Neural crest cell (in vitro differentiated cells): ENCODE measurements at places on chromosomes 4 and X. TPM values are rescaled to one million over a fixed set of nuclear protein-coding genes. Genes with fewer than 3 reads are reported as not detected.

DNA sequence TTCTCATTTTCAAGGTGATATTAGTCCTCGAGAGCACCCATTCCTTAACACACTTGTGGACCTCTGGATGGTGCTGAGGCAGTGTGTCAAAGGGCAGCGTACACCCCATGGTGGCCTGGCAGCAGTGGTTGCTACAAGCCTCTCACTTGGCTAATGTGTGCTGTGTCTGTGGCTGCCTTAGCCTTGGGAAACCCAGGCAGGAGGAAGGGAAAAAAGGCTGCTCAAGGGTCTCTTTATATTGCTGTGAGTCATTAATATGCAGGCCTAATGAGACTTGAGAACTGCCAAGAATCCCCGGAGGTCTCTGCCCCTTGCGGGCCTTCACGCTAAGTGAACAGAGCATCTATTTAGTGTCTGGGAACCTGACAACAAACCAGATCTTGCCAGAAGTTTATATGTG lies 7.0 kb downstream of the PCDH10 start:
- peak overlapping the region; percentile 74 for H3K4me3 ChIP-seq
- no peaks in the 10 kb centered on the region for H3K36me3 ChIP-seq
- H3K27ac ChIP-seq: peak overlapping the region; percentile 5
- peak; percentile 29 for DNase-seq
- H3K27me3 ChIP-seq: peaks cover 22% of the 10 kb centered on the region
- H3K4me1 ChIP-seq: peaks cover 43% of the 10 kb centered on the region

- no peak overlapping the region for H3K27ac ChIP-seq
- H3K4me3 ChIP-seq: no peak overlapping the region
- peaks cover 4% of the 10 kb centered on the region for H3K4me1 ChIP-seq
- DNase-seq: no peak
Measured at GRCh38 chrX:42119076-42119475, 195.7 kb upstream of the CASK start.

GRCh38 chr4:1309261-1310010 lies 19.7 kb downstream of the MAEA start:
- DNase-seq: peak; percentile 79
- H3K27me3 ChIP-seq: no peaks in the 10 kb centered on the region
- H3K27ac ChIP-seq: peak overlapping the region; percentile 81
- H3K4me3 ChIP-seq: peak overlapping the region; percentile 52
- peaks cover 24% of the 10 kb centered on the region for H3K36me3 ChIP-seq

GRCh38 chr4:156929386-156930105 lies 42.1 kb downstream of the PDGFC start:
- no peak overlapping the region for H3K4me3 ChIP-seq
- no peaks in the 10 kb centered on the region for H3K27me3 ChIP-seq

DNA sequence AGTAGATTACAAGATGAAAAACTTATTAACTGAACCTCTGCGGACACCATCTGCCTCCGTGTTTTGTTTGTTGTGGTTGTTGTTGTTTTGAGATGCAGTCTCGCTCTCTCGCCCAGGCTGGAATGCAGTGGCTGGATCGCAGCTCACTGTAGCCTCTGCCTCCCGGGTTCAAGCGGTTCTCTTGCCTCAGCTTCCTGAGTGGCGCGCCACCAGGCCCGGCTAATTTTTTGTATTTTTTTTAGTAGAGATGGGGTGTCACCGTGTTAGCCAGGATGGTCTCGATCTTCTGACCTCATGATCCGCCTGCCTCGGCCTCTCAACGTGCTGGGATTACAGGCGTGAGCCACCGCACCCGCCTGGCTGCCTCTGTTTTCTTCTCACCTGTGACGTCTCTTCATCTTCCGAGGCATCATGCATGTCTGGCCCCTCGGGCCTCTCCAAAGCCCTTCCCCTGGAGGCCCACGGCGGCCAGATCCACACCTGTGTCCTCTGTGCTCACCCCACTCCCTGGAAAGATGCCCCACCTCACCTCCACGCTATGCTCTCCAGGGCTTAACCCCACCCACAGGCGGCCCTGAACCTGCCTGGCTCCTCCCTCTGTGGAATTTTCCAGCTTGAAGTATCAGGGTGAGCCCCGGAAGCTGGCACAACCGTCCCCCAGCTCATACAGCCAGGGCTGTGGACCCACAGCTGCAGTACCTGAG lies 77.0 kb upstream of the MXD4 start:
- DNase-seq: no peak
- no peaks in the 10 kb centered on the region for H3K4me1 ChIP-seq
- peaks cover under 1% of the 10 kb centered on the region for H3K27me3 ChIP-seq
- no peak overlapping the region for H3K27ac ChIP-seq

- no peak for DNase-seq
- H3K36me3 ChIP-seq: no peaks in the 10 kb centered on the region
- no peak overlapping the region for H3K27ac ChIP-seq
- H3K27me3 ChIP-seq: peaks cover 9% of the 10 kb centered on the region
- H3K4me1 ChIP-seq: no peaks in the 10 kb centered on the region
Measured at GRCh38 chr4:94127707-94128328, 79.8 kb upstream of the SMARCAD1 start.

- H3K27me3 ChIP-seq: no peaks in the 10 kb centered on the region
- no peak for DNase-seq
- H3K36me3 ChIP-seq: peaks cover 8% of the 10 kb centered on the region
- no peak overlapping the region for H3K4me3 ChIP-seq
Measured at GRCh38 chr4:61540944-61541343, 340.8 kb downstream of the ADGRL3 start.

GRCh38 chr4:1596393-1596792 lies 87.7 kb downstream of the FAM53A start:
- H3K27ac ChIP-seq: no peak overlapping the region
- DNase-seq: no peak
- H3K36me3 ChIP-seq: no peaks in the 10 kb centered on the region
- H3K27me3 ChIP-seq: no peaks in the 10 kb centered on the region
- H3K4me1 ChIP-seq: peaks cover 11% of the 10 kb centered on the region

DNA sequence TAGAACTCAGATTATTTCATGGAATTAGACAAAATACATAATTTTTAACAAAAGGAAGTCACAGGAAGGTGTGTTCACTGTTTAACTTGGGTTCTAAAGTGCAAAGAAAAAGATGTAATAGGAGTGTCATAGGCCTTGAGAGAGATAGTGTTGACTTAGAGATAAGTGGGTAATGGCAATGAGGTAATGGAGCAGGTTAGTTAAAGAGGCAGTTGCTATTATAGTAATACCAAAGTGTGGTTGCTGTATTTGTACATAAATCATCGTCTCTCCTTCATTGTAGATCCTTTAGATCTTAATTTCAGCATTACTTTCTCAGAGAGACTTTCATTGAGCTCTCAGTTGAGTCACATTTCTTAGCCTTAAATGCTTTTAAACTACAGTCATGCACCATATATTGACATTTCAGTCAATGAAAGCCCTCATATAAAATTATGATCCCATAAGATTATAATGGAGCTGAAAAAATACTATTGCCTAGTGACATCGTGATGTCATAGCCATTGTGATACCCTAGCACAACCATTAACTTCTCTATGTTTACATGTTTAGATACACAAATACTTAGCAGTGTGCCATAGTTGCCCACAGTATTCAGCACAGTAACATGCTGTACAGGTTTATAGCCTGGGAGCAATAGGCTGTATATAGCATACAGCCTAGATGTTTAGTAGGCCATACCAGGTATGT lies 245.4 kb downstream of the ADGRL3 start:
- H3K27me3 ChIP-seq: no peaks in the 10 kb centered on the region
- no peak overlapping the region for H3K4me3 ChIP-seq
- no peak for DNase-seq
- H3K36me3 ChIP-seq: no peaks in the 10 kb centered on the region

- H3K27ac ChIP-seq: no peak within 1 kb of the TSS
- peaks cover 2% of the 10 kb centered on the region for H3K36me3 ChIP-seq
- H3K4me3 ChIP-seq: peak within 1 kb of the TSS; percentile 76
- DNase-seq: no peak
Measured at GRCh38 chrX:135421932-135422809, at the start of gene SMIM10L2A. TSS of gene SMIM10L2A (plus strand) at chrX:135421944. CDS start at chrX:135422132, 188 bp downstream.

- H3K27me3 ChIP-seq: no peaks in the 10 kb centered on the region
- peaks cover 58% of the 10 kb centered on the region for H3K36me3 ChIP-seq
- DNase-seq: no peak
- no peak overlapping the region for H3K27ac ChIP-seq
- H3K4me3 ChIP-seq: no peak overlapping the region
Measured at GRCh38 chrX:16855363-16856075, 14.6 kb downstream of the RBBP7 start.

GRCh38 chr4:92014067-92014466 lies 289.7 kb upstream of the GRID2 start:
- H3K4me3 ChIP-seq: no peak overlapping the region
- H3K4me1 ChIP-seq: no peaks in the 10 kb centered on the region
- no peaks in the 10 kb centered on the region for H3K36me3 ChIP-seq
- H3K27me3 ChIP-seq: no peaks in the 10 kb centered on the region
- no peak overlapping the region for H3K27ac ChIP-seq
- DNase-seq: no peak

- peaks cover 3% of the 10 kb centered on the region for H3K36me3 ChIP-seq
- no peaks in the 10 kb centered on the region for H3K27me3 ChIP-seq
- H3K27ac ChIP-seq: no peak overlapping the region
- no peak for DNase-seq
Measured at GRCh38 chr4:99763635-99764101, 53.0 kb upstream of the DAPP1 start.

GRCh38 chrX:117985241-117985640 lies 131.4 kb downstream of the KLHL13 start:
- H3K4me1 ChIP-seq: peaks cover 6% of the 10 kb centered on the region
- H3K36me3 ChIP-seq: no peaks in the 10 kb centered on the region
- H3K4me3 ChIP-seq: no peak overlapping the region
- H3K27me3 ChIP-seq: no peaks in the 10 kb centered on the region
- no peak overlapping the region for H3K27ac ChIP-seq
- DNase-seq: no peak

- H3K27ac ChIP-seq: no peak overlapping the region
- no peak overlapping the region for H3K4me3 ChIP-seq
- DNase-seq: no peak
- H3K27me3 ChIP-seq: no peaks in the 10 kb centered on the region
- no peaks in the 10 kb centered on the region for H3K4me1 ChIP-seq
- no peaks in the 10 kb centered on the region for H3K36me3 ChIP-seq
Measured at GRCh38 chr4:65917486-65917885, 247.2 kb upstream of the EPHA5 start.

GRCh38 chr4:54233697-54234496 lies 4.8 kb downstream of the PDGFRA start:
- DNase-seq: peak; percentile 74
- H3K27ac ChIP-seq: no peak overlapping the region

- H3K36me3 ChIP-seq: no peaks in the 10 kb centered on the region
- H3K27me3 ChIP-seq: no peaks in the 10 kb centered on the region
- DNase-seq: no peak
- peaks cover 7% of the 10 kb centered on the region for H3K4me1 ChIP-seq
- H3K27ac ChIP-seq: no peak overlapping the region
Measured at GRCh38 chrX:132094164-132094563, 33.7 kb downstream of the FRMD7 start.

Gene FATE1
- total RNA-seq: not detected in 2 replicates

Gene TKTL2
- total RNA-seq: not detected in 2 replicates

Gene DMP1
- total RNA-seq: not detected in 2 replicates

Gene CYSLTR1
- not detected in 2 replicates for total RNA-seq

Gene HELT
- not detected in 2 replicates for total RNA-seq

Gene CTAG2
- not detected in 2 replicates for total RNA-seq

Gene TMSB15C
- 18.7 and 23.2 TPM in 2 replicates for total RNA-seq
